ENCODE measurements at places on chromosomes 1 and 21.

GRCh38 chr1:11037740-11038182 is 9.3 kb downstream of the MASP2 start:
- DNase-seq, result peak; percentile 78

GRCh38 chr1:24793447-24794129 is 48.3 kb downstream of the CLIC4 start:
- no peak for DNase-seq

DNA sequence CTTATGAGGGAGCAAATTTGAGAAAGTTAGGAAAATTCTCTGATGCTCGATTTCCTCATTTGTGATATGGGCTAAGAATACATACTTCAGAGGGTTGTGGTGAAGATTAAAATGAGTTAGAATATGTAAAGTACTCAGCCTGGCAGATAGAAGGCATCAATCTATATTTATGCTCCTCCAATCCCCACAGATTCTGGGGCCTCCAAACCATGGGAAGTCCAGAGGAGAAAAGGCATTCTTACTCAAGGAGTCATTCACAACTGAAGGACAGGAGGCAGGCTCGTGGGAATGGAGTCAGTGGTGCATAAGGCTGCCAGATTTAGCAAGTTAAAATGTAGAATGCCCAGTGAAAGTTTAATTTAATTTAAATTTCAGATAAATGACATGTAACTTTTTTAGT is 330.0 kb upstream of the POU3F1 start:
- DNase-seq, result no peak

DNA sequence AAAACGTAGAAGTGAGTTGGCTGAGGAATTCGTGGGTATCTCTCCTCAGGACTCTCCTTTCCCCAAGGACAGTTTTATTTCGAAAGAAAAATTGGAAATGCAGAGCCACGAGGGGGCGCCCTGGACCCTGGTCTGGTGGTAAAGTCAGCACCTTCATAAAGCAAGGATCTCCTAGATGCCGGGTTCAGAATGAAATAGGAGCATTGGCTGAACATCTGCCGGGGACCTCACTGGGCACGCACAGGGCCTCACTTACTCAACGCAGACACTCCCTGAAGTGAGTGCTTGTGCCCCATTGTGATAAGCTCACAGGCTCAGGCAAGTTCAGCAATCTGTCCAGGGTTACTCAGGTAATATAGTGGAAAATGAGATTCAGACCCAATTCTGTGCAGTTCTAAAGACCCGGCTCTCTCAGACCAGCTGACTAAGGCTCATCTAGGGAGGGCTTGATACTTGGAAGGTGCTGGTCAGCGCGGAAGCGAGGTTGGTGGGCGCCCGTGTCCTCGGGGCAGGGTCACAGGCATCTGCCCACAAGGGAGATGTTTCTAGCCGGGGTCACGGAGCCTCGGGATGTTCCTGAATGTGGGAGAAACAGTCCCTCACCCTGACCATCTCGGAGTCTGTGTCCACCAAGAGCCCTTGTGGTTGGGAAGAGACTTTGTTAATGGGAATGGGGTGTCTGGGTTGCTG is 55.7 kb upstream of the ETV3 start:
- peak; percentile 42 for DNase-seq

DNA sequence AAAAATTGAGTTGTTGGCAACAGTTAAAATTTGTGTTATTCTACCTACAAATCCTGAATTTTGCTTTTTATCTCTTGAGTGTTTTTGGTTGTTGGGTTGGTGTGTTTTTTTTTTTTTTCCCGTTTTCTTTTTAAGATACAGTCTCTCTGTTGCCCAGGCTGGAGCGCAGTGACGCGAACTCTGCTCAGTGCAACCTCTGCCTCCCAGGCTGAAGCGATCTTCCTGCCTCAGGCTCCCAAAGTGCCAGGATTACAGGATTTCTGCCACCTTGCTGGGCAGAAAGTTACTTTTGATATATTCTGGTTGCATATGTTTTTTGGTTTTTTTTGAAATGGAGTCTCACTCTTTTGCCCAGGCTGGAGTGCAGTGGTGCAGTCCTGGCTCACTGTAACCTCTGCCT is 4.2 kb downstream of the PCNT start:
- no peak for DNase-seq

DNA sequence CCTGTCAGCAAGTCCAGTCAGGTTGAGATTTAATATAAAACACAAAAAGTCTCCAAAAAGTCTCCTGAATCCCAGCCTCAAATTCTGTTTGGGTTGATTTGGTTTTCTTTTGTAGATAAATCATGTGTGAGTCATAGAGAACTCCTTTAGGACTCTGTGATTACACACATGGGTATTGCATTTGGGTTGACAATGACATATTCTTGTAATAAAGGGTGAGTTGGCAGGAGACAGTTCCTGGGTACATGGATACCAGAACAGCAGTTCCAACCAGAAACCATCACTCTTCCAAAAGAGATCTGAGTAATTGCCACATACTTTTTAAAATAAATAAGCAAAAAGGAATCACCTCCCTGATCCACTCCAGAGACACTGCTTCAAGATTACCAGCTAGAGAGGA is 8.9 kb downstream of the CR2 start:
- DNase-seq, result no peak

DNA sequence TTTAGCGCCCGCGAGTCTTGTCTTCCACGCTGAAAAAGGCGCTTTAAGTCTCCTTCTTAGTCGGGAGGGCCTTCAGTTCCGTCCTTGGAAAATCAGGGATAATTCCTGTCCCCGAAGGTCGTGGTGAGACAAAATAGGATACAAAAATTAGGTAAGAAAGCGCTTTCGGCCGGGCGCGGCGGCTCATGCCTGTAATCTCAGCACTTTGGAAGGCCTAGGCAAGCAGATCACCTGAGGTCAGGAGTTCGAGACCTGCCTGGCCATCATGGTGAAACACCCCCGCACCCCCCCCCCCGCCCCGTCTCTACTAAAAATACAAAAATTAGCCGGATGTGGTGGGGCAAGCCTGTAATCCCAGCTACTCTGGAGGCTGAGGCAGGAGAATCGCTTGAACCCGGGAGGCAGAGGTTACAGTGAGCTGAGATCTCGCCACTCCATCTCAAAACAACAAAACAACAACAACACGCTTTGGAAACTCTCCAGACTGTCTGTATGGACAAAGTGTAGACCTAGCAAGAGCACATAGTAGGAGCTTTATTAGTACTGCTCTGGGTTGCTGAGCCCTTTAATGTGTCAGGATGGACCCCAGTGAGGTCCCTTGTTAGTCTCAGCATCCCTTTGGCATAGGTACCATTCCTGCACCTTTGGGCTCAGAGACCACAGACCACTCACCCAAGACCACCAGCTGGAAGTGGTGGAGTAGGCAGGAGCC is 790 bp upstream of the TMEM54 start:
- DNase-seq, result no peak

- no peak for DNase-seq
Observed at GRCh38 chr1:208934933-208935332, 648.6 kb upstream of the CAMK1G start.

DNA sequence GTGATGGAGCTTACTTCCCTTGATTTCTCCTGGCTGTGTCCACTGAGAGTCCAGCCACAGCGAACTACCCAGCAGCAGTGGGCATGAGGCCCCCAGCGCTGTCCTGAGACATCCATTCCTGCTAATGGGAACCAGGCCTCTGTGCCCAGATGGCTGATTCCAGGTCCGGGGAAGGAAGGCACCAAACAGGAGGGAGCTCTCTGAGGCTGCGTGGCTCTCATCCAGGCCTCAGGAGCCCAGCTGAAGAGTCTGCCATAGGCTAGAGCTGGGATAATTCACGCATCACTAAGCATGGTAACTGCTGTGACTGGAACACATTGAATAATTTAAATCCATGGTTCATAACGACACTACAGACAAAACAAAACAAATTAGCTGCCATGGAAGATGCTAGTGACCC is 24.7 kb upstream of the LRRC47 start:
- no peak for DNase-seq

DNA sequence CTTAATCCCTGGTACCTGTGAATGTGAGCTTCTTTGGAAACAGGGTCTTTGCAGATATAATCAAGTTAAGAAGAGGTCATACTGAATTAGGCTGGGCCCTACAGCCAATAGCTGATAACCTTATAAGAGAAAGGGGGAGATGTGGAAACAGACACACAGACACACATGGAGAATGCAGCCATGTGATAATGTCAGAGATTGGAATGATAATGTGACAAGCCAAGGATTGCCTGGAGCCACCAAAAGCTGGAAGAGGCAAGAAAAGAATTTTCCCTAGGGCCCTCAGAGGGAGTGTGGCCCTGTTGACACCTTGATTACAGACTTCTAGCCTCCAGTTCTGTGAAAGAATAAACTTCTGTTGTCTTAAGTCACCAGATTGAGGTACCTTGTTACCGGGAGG is 114.5 kb upstream of the SOD1 start:
- DNase-seq, result no peak

DNA sequence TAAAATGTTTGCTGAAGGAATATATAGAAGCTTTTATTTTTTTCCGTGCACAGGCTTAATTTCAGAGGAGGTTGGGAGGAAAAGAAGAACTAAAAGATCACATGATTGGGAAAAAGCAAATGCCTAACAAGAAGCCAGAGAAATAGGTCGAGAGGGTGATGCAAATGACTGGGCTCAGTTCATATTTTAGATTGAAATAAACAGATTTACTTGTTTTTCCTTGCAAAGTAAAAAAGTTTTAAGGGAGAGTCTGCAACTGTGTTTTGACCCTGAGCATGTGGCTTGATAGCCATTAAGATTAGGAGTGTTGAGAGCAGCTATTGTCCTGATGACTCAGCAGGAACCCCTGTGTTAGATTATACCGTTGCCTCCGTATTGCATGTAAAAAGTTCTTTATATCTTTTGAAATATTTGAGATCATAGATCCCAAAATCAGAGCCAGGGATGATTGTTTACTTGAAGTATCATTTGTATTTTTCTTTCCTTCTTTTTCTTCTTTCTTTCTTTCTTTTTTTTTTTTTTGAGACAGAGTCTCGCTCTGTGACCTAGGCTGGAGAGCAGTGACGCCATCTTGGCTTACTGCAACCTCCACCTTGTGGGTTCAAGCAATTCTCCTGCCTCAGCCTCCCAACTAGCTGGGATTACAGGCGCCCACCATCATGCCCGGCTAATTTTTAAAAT is 20.2 kb downstream of the CLIC4 start:
- DNase-seq, result no peak

DNA sequence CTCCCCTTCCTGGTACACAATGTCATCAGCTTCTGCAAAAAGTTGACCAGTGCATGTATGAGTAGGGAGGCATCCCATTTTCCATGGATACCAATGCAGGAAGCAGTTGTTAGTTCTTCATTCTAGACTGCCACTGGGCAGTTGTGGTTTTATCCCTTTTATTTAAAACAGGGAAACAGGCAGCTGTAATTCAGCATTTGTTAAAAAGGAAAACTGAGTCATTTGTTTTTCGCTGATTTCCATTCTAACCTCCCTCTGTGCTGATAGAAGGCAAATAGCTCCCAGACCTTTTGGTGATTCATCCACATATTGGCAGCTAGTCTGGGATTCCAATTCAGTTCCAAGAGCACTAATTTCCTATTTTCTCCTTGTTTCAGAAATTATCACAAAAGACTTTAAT is 21.1 kb upstream of the ABCA4 start:
- no peak for DNase-seq

DNA sequence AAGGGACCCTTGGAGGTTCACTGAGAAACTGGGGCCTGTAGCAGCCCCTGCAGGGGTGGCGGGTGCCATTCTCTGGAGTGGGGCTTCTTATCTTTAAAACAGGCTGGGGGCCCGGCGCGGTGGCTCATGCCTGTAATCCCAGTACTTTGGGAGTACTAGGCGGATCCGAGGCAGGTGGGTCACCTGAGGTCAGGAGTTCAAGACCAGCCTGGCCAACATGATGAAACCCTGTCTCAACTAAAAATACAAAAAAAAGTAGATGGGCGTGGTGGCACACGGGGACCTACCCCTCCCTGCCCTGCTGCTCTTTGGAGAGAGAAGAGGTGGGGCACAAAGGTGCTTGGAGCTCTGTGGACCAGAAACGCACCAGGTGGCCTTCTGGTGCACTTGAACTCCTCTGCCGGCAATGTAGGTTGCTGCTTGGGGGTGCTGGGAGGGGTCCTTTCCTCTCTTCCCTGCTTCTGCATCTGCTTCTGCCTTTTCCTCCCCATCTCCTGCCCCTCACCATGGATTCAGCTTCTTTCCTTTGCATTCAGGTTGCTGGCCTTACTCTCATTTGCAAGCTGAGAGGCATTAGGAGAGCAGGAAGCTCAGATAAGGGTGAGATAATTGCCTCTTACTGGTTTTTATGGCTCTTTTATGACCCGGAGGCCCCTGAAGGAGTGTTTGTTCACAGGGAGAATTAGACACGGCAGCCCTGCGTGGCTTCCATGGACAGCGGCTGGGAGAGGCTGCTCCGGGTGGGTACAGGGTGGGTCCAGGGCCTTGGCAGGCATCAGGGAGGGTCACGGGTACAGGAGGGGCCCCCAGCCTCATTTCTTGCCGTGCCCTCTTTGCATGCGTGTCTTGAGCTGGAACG is 57.4 kb downstream of the ARHGEF10L start:
- DNase-seq, result no peak

DNA sequence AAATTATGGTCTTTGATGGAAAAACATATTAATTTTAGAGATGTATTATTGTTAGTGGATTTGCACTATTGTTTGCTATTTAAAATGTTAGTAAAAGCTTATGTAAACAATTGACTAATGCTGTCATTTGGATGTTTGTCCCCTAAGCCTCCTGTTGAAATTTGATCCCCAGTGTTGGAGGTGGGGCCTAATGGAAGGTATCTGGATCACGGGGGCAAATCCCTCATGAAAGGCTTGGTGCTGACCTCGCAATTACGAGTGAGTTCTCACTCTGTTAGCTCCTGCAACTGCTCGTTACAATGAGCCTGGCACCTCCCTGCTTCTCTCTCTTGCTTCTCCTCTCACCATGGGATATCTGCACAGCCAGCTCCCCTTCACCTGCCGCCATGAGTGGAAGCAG is 14.3 kb downstream of the TMEM35B start:
- DNase-seq, result no peak

GRCh38 chr1:24380508-24380907 is 33.1 kb downstream of the STPG1 start:
- DNase-seq, result no peak

GRCh38 chr1:201456499-201457309 is 12.3 kb downstream of the PHLDA3 start:
- DNase-seq, result no peak

DNA sequence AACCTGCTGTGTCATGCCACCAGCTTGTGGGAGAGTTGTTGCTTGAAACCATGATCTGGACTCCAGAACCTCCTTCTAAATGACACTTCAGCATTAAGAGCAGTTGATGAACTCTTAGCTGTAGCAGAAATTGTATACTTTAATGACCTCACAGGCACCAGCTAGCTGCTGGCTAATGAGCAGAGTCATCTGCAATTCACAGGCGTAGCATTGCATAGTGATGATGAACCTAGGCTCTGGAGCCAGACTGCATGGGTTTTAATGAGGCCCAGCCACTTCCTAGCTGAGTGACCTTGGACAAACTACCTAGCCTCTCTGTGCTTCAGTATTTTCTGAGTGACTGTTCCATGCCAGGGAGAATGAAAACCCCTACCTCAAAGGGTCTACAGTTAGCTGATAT is 407.1 kb downstream of the LMO4 start:
- DNase-seq, result no peak

DNA sequence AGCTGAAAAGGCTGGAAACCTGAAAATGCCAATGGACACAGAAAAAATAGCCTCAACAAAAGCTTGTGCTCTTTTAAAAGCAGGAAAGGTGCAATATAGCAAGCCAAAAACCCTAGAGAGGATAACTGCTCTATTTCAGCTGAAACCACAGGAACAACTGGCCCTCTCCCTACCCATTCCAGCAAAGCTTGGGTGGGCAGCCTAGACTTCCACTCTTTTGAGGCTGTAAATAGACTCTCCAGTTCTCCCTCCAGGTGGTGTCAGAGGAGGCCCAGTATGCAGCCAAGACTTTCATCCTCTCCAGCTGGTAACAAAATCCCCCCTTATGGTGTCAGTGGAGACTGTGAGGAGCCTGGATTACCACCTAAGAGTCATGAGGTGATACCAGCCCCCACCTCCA is 206.9 kb upstream of the PLD5 start:
- DNase-seq, result no peak

Measured in stimulated activated CD4-positive, alpha-beta T cell treated with anti-CD3 and anti-CD28 coated beads, TNF-alpha, amount 100 ng/mL, for 1 hour (primary cell).